ENCODE measurements at places on chromosomes 16 and 17.

- no peak for DNase-seq
Observed at GRCh38 chr16:49528060-49528865, 154.7 kb downstream of the C16orf78 start.

DNA sequence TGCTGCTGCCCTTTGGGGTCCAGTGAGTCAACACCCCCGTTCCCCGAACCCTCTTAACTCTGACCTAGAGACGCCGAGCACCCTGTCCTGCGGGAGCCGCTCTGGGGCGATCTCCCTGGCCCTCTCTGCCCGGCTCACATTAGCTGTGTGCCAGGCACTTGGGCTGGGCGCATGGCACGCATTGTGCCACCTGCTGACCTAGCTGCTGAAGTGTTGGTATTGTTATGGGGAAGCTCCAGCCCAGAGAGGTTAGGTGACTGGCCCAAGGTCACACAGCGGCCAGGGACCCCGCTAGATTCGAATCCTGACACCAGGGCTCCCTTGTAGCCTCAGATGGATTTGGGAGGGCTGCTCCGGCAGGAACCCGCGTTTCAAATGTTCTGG lies 1.1 kb downstream of the HSD17B1 start:
- DNase-seq, result no peak

DNA sequence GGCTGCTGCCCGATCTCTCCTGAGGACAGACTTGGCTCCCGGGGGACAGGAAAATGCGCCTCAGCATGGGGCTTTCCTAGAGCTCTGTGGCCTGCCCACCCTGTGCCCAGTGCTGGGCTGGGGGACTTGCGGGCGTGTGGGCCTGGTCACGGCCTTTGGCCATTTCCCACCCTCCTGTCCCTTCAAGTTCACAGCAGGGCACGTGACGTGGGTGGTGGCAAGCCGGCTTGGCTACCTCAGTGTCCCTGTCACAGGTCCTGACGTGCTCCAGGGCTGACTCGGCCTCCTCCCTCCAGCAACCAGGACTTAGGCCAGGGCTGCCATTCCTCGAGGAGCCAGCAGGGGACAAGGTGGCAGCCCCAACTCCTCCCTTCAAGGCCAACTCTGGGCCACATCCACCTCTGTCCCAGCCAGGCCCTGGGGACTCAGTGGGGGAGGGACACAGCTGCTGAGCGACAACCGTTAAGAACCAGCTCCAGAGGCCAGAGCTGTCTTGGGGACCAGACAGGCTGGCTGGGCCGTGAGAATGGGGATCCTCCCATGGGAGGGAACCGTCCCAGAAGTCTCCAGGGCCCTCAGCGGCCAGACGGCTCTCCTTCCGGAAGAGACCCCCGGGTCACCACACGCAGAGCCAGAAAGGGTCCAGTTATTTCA lies 981 bp upstream of the UNC13D start:
- no peak for DNase-seq

DNA sequence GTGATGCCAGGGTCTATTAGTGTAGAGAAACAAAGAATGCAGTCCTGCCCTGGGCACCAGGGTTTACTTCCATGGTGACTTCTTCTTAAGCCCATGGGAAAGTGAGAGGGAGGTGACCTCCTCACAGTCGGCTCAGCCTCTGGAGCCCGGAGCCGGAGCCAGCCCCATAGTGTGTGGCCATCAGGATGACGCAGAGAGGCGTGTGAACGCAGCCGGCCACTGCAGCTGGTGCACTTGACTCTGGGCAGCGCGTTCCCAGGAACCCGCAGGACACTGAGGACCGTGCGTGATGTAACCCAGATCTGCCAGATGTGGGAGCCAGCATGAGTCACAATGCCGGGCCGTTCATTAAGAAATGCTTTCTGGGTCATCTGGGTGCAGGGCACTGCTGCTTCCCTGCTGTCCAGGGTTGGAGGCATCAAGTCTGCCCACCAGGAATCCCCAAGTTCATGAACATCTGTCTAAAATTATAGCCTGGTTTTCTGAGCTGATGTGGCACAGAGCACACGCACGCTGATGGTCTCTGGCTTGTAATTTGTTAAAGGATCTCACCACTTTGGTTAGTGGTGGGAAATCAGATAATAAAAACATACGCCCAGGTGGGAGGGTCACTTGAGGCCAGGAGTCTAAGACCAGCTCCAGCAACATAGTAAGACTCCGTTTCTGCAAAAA lies 114.1 kb downstream of the PITPNC1 start:
- DNase-seq, result no peak

- DNase-seq, result no peak
Observed at GRCh38 chr16:10987361-10988163, 43.2 kb downstream of the CLEC16A start.

DNA sequence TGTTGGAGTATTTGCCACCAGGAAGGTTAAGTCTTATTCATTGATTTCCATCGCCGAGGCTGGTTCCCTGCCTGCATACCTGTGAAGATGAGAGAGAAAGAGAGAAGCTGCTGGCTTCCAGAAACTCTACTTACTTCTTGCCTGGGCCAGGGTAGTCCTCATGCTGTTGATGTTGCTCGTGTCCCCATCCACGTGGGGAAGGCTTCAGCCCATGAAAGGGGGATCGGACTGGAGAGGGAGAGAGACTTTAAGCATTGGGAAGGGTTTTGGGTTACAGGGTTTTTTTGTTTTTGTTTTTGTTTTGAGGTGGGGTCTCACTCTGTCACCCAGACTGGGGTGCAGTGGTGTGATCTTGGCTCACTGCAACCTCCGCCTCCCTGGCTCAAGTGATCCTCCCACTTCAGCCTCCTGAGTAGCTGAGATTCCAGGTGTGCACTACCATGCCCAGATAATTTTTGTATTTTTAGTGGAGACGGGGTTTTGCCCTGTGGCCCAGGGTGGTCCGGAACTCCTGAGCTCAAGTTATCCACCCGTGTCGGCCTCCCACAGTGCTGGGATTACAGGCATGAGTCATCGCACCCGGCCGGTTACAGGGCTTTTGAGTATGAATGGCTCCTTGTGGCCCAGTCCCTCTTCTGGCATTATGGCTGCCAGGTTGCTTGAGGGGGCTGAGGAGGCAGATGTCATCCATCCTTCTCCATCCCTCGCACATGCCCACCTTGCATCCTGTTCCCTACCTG lies 26.6 kb downstream of the ITGB3 start:
- no peak for DNase-seq

DNA sequence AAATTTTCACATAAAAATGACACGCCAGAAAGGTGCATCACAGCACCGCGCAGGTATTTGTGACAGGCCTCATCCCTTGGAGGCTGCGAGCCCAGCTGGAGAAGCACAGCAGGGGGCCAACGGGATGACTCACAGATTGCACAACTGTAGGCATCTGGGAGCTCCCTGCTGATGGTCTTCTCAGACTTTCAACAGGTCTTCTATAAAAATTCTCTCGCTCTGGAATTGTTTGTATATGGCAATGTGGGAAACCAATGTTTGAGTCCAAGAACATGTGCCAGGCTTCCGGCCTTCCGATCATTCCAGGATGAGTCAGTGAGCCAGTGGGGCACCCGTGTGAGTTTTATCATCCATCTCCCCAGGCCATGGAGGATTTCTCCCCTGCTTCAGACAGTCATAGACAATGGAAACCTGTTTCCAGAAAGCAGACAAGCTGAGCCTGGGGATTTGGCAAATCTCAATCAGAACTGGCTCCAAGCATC lies 24.1 kb upstream of the ADORA2B start:
- no peak for DNase-seq

DNA sequence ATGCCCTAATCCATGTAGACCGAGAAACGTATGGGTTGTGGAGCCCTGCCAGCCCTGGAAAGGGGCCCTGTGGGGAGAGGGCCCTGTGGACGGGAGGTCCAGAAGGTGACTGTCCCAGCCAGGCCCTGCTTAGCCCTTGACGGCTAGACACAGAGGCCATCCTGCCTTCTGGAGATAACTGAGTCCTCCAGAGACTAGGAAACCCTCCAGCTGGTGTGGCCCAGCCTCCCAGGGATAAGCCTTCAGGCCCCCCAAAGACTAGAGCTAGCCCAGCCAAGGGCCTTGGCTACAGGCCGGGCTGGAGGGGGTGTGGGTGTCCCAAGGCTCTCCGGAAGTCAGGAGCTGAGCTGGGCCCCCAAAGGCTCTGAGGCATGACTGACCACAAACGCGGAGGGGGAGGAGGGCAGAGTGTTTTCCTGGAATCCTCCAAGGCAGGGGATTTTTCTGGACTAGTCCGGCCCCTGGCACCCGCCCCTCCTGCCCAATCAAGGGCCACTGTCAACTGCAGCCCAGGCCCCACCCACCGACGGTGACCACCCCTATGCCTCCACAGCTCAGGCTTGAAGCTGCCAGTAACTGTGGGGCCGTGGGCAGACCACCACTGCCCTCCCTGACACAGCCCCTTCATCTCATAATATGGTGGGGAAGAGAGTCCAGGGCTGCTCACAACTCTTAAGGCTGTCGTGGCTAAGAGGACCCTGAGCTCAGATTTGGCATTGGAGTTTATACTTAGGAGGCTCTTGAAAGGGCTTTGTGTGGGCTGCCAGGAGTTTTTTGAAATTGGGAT lies 885 bp upstream of the VASN start:
- DNase-seq, result no peak

DNA sequence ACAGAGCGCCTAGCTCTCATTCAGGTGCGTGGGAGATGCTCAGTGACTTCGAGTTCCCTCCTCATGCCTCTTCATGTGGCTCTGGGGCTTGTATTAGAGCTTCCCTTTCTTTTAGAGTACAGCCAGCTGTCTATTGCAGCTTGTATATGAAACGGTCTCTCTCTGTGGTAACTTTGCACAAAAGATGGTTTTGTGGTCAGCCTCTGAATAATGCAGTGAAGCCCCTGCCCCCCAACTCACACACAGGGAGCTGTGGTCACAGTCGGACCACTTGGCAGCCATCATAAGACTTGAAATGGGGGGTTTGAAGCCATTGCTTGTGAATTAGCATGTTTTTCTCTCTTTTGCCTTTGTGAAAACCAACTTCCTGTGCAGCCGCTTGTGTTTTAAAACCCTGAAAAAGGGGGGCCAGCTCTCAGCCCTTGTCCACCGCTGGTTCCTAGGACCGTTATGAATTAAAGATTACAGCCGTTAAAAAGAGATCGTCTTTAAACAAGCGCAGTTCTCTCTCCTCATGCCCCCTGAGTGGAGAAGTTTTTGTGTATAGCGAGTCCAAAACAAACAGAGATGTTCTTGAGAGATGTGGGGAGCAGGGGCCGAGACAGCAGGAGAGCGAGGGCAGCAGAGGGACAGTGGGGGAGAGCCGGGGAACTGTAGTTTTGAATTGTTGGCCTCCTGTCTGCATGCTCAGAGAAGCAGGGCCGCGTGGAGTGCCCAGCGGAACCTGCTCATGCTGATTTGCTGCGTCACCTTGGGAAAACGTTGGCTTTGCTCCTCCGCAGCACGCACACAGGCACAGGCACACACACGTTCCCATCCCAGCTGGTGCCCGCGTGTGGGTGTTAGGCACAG lies 199.0 kb downstream of the MSI2 start:
- no peak for DNase-seq

GRCh38 chr17:27462149-27462548 lies 5.9 kb downstream of the KSR1 start:
- DNase-seq, result no peak

GRCh38 chr17:73947281-73947965 lies 256.1 kb upstream of the RPL38 start:
- DNase-seq, result no peak

DNA sequence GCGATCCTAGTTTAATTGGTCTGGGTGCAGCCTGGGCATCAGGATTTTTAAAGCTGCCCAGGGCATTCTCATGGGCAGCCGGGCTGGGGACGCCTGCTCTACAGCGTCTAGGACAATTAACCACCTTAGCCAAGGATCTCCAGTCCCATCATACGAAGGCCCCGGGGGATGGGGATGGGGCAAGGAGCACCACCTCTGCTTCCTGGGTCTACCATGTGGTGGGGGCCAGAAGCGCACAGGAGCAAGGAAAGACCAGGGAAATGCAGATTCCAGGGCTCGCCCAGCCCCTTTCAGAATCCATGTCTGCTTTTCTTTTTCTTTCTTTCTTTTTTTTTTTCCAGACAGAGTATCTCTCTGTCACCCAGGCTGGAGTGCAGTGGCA lies 29.3 kb downstream of the TBC1D16 start:
- DNase-seq, result no peak

- no peak for DNase-seq
Observed at GRCh38 chr16:4928227-4928626, 8.7 kb downstream of the PPL start.

DNA sequence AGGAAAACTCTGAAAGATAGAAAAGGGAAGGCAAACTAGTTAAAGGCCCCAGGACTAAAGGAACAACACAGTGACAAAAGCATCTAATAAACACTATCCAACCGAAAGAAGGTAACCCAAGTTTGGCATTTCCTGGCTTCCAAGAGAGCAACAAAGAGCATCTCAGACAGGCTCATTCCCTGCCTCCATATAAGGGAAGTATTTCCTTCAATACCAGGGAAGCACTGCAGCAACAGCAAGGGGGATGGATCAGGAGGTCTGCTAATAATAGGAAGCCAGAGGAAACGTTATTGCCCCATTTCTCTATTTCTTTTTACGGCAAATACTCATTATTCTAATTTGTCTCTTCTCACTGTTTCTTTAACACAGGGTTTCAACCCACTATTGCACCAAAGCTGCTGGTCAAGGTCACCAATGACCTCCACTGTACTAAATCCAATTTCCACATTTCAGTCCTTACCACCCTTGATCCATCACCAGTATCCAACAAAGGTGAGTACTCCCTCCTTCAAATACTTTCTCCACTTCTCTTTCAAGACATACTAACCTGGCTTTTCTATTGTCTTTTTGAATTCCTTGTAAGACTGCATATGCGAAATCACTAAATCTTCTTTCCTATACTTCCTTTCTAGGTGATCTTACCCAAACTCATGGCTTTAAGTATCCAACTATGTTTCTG lies 86.1 kb downstream of the KANSL1 start:
- no peak for DNase-seq

DNA sequence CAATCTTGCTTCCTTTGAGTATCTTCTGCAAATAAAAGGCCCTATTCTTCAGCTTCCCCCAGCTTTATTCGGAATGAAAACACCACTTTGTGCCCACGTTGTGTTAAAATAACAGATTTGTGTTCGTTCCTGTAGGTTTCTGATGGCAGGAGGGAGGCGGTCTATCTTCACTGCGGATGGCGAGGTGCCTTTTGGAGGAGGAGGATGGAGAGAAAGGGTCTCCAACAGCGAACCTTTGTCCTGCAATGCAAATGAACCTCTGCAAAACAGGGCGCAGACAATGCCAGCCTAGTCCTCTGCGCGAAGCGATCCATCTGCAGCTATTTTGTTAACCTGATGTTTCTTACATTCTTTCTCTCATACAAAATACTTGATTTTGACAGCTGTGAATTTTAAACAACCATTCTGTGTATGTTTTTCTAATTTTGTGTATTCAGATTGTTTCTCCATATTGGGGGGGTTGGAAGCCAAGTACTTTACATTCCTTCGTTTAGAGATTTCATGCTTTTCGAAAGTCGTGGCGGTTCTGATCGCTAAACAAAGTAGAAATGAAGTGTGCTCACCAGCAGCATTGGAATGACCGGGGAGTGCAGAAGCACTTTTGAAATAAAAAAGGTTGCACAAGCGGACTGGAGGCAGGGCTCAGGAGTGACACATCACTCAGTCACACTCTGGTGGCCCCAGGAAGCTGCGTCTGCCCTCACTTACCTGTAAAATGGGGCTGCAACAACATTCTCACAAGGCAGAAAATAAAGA lies 279.0 kb upstream of the IRX5 start:
- no peak for DNase-seq

GRCh38 chr17:68777243-68777855 lies 176.2 kb upstream of the FAM20A start:
- no peak for DNase-seq

GRCh38 chr17:60391471-60392041 lies 377 bp downstream of the USP32 start:
- DNase-seq, result no peak

Measured in NCI-H1048 (cell line).